ENCODE measurements at places on chromosomes 6 and 20. TPM values are rescaled to one million over a fixed set of nuclear protein-coding genes. Genes with fewer than 3 reads are reported as not detected.

- DNase-seq = no peak
Measured at GRCh38 chr6:25898289-25898977, 24.4 kb upstream of the SLC17A3 start.

DNA sequence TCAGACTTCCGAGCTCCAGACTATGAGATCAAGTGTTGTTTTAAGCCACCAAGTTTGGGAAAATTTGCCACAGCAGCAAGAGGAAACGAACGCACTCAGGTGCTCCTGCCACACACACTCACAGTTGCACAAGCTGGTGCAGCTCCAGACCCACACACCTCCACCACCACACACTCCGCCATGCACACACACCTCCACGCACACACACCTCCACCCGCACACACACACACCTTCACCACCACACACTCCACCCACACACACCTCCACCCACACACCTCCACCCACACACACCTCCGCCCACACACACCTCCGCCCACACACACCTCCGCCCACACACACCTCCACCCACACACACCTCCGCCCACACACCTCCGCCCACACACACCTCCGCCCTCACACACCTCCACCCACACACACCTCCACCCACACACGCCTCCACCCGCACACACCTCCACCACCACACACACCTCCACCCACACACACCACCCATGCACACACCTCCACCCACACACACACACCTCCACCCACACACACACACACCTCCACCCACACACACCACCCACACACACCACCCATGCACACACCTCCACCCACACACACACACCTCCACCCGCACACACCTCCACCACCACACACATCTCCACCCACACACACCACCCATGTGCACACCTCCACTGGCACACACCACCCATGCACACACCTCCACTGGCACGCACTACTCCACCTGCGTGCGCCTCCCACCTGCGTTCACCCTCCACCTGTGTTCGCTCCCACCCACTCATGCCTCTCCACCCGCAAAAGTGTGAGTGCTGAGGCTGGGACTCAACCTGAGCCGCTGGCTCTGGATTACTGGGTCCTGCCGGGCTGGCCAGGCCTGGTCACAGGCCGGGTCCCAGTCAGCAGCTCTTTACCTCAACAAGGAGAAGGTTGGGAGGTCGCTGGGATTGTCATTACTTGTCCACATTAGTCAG lies 175.6 kb downstream of the BMP7 start:
- DNase-seq = no peak

- DNase-seq = no peak
Measured at GRCh38 chr6:52976149-52976548, 18.9 kb downstream of the GSTA4 start.

DNA sequence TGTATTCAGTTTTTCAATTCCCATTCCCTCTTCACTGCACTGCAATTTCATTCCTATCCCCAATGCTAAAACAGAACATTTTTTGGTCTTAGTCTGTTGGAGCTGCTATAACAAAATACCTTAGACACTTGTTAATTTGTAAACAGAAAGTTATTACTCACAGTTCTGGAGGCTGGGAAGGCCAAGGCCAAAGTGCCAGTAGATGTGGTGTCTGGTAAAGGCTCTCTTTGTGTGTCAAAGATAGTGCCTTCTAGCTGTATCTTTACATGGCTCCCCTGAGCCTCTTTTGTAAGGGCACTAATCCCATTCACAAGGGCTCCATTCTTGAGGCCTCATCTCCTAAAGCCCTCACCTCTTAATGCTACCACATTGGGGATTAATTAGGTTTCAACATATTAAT lies 40.0 kb downstream of the PHIP start:
- no peak for DNase-seq

- no peak for DNase-seq
Measured at GRCh38 chr20:14918281-14918680, 580.9 kb upstream of the FLRT3 start.

GRCh38 chr6:21455071-21455470 lies 138.5 kb upstream of the SOX4 start:
- DNase-seq = no peak

DNA sequence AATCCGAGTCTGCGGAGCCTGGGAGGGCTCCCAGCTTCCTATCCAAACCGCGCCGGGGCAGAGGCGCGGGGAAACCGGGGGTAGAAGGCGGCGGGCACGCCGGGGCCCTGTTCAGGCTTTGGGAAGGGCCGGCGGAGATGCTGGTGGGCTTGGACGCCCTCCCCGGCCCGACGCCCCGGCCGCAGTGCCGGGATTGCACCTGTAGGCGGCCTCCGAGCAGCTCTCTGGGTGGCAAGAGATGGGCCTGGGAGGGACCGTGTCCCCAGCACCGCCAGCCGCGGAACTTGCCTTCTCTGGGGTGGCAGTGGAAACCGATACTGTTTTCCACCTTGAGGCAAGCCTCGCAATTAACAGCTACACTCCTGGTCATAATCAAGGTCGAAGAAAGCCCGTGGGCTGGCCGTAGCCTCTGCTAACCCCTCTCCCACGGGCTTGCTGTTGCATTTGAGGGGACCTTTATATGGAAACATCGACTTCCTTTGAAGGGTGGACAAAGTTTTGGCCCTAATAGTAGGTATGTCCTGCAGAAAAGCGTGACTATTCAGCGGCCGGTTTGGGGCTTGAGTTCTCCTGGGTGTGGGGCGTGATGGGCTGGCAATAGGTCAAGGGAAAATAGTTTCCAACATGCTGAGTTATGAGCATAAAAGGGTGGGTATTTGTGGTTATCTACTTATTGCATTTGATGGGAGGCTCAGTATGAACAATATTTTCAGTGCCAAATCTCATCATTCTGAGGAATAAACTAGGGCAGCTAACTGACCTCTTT lies 1.1 kb upstream of the JAG1 start:
- no peak for DNase-seq

DNA sequence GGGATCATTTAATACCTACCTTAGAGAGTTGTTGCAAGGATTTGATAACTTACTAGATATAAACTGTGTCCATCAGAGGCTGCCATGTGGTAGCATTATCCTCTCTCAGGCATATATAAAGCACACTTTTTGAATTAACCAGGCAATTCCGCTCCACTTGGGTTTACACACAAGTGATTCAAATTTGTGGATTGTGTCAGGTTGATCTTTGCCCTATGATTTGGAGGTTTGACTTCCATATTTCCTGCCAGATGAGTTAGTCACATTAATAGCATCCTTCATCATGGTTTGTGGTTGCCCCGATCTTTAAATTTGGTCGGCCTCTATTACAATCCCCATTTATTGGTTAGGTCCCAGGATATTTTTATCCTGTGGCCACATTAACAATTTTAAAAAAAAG lies 44.8 kb upstream of the CTAGE9 start:
- no peak for DNase-seq

DNA sequence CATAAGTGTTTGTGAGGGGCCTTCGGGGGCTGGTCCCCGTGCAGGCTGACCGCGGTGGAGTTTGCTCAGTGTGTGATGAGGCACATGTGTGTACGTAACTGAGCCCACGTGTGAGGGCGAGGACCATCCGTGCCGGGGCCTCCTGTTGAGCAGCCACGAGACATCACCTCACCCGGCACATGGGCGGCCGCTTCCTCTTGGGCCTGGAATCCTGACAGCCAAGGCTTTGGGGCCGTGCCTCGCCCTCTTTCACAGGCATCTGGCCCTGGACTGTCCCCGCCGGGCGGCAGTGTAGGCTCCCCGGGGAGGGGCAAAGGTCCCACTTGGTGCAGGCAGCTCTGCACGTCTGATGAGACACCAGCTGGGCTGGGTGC lies 202.3 kb downstream of the DLL1 start:
- DNase-seq = no peak

DNA sequence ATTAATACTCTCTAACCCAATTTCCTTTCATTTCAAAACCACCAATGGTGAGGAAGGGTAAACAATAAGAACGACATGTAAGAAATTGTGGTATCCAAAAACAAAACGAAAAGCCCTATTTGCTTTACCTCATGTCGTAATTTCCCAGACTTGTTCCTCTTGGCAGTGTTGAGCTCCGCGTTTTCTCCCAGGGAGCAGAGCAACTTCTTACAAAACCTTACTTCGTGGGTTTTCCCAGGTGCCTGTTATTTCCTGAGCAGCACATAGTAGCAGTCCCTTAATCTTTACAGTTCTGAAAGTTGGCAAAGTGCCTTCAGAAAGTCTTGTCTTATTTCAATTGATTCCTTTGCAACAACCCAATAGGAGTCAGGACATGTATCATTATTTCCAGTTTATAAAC lies 207.9 kb upstream of the MARCKS start:
- DNase-seq = no peak

DNA sequence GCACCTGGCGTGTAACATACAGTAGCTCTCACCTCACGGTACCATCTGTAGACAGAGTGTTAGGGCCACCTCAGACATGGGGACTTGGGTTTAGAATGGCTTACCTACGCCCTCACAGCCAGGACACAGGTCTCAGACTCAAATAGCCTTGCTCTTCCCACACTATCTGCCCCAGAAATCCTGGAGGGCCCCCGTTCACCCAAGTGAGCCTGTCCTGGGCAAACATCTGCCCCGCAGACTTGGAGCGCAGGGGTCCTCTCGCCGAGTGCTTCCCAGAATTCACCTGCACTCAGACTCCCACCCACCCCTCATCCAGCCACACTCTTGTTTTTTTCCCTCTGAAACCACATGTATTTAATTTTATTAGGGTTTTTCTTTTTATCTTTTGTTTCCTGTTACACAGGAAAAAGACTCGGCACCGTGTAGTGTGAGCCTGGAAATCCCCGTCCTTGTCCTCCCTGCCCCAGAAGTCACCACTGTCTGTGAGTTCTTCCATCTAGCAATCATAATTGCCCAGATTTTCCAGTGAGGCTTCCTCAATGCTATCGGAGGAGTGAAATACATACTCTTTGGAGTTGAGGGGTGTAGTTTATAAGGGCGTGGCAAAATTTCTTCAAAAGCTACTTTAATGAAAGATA lies 17.1 kb upstream of the MAP1LC3A start:
- DNase-seq = peak; percentile 30

GRCh38 chr6:49001856-49002541 lies 461.1 kb downstream of the MMUT start:
- DNase-seq = no peak

DNA sequence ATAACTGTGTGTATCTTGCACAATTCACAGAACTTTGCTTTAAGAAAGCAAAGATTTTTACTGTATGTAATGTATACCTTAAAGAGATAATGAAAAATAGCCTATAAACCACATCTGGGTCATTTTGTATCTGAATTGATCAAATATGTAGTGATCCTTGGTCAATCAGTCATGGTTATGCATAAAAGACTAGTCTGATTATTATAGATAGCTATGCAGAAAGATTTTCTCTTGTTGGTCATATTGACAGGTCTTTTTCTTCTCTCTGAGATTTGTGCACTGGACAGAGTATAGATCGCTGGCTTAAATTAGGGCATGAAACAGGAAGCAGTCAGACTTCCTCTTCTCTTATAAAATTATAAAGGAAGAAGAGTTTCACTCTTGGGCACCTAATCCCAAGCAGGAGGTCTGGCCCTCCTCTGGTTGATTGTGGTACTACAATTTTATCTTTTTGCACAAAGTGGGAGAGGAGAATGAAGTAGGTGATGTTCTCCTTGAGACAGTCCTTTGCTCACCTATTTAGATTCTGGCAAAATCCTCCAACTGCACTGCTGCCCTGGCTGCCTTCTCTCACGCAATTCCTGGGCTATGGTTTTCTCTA lies 380.9 kb upstream of the RGS17 start:
- no peak for DNase-seq

GRCh38 chr6:44554861-44555260 lies 167.4 kb downstream of the CDC5L start:
- no peak for DNase-seq

- no peak for DNase-seq
Measured at GRCh38 chr6:3017304-3017703, 17.6 kb downstream of the NQO2 start.

GRCh38 chr20:17810847-17811627 lies 111.3 kb downstream of the BANF2 start:
- no peak for DNase-seq

DNA sequence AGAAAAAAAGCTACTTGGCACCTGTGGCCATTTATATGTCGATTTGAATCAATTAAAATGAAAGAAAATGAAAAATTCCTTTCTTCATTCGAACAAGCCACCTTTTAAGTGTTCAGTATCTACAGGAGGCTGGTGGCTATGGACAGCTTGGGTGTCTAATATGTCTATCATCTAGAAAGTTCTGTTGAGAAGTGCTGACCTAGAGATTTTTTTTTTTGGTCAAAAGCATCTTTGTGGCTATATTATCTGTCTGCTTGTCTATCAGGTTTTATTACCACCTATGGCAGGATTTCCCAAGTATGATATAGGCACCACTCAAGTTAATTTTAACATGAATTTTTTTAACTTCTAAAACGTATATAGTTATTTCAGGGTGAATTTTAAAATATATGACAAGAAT lies 250.8 kb downstream of the TSHZ2 start:
- DNase-seq = no peak

GRCh38 chr6:14092838-14093789 lies 24.5 kb upstream of the CD83 start:
- DNase-seq = no peak

GRCh38 chr6:154537511-154538325 lies 27.2 kb upstream of the CNKSR3 start:
- DNase-seq = no peak

- no peak for DNase-seq
Measured at GRCh38 chr20:15561707-15562404, 1011.4 kb downstream of the KIF16B start.

GRCh38 chr20:50478162-50478990 lies 31.8 kb upstream of the PTPN1 start:
- DNase-seq = peak; percentile 82

- DNase-seq = no peak
Measured at GRCh38 chr20:45365444-45365970, 2.6 kb downstream of the SYS1 start.

HLA-DQB1 gene
- 22.7 TPM for total RNA-seq

PXMP4 gene
- 8.4 TPM for total RNA-seq

SLCO4A1 gene
- 42.0 TPM for total RNA-seq

OR2J3 gene
- total RNA-seq = not detected

ADGRG6 gene
- total RNA-seq = 0.97 TPM

PPDPF gene
- total RNA-seq = 218 TPM

RIPOR2 gene
- total RNA-seq = 58.2 TPM

MRPL2 gene
- 89.6 TPM for total RNA-seq

TAAR8 gene
- not detected for total RNA-seq

SRMS gene
- total RNA-seq = not detected

C6orf141 gene
- total RNA-seq = not detected

BRPF3 gene
- 22.4 TPM for total RNA-seq

JAG1 gene
- total RNA-seq = 0.11 TPM

EYA2 gene
- not detected for total RNA-seq

CST2 gene
- not detected for total RNA-seq

ZNFX1 gene
- 58.9 TPM for total RNA-seq

TMEM74B gene
- 0.18 TPM for total RNA-seq

Measured in CD8-positive, alpha-beta memory T cell (primary cell).